Upper lobe of left lung (tissue), 6 donors: ENCODE measurements at places on chromosomes 1 and 21.

DNA sequence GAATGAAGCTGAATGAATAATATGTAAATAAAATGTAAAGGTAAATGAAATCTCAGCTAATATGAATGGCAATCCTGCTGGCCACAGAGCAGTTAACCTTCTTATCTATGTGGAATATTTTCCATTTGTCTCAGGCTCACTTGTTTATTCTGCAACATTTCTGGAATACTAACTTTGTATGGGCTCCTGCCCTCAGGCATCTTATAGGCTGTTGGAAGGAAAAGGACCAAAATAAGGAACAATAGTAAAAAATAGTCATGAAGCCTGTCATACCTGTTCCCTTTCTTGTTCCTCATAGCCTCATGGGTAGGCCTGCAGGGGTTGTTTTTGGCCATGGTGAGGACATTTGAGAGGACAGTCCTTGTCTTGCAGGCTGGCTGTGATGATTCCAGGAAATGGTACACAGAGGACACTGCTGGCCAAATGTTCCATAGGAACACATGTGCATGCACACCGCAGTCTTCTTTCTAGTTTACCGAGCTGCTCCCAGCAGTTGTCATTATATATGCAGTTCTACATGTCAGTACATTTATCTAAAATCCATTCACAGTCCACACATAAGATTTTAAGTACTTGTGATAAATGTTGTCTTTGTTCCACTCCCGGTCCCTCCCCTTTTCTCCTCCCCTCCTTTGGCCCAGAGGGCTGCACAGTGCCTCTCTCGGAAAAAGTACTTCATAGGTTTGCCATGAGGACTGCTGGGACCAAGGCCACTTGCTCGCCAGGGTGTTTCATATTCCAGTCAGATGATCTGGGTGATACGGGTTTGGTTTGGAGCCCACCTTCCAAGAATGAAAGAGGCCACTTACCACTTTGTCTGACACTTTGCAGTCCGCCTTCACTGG lies 15.2 kb upstream of the KCNQ4 start:
- no peak for DNase-seq

- DNase-seq: no peak
Measured at GRCh38 chr1:12435639-12436344, 182.2 kb downstream of the DHRS3 start.

DNA sequence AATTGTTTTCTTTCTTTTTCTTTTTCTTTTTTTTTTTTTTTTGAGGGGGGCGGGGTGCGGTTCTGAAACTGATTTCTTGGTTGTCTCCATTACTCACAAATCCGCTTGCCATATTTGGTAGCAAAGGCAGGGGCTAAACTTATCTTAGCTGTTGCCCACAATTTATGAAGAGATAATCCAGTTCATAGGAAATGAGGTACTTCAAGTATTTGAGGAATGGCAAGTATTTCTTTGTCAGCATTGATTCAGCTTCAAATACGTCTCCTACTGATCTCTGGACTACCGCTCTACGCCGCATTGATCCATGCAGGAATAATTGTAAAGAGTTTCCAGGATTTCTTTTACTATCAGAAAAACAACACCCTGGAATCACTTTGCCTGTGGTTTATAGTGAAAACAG lies 289.2 kb upstream of the DPYD start:
- no peak for DNase-seq

GRCh38 chr1:60874718-60875117 lies 207.6 kb upstream of the NFIA start:
- no peak for DNase-seq

- no peak for DNase-seq
Measured at GRCh38 chr1:45385302-45385701, 45.1 kb upstream of the MUTYH start.

GRCh38 chr1:246748006-246748405 lies 23.8 kb downstream of the SCCPDH start:
- no peak for DNase-seq

- DNase-seq: peak; percentile 23
Measured at GRCh38 chr1:3064901-3065300, 4.1 kb upstream of the PRDM16 start.

- no peak for DNase-seq
Measured at GRCh38 chr1:246782120-246782900, 58.1 kb downstream of the SCCPDH start.

- DNase-seq: peak; percentile 82
Measured at GRCh38 chr1:1130206-1131120, 14.6 kb upstream of the C1orf159 start.

DNA sequence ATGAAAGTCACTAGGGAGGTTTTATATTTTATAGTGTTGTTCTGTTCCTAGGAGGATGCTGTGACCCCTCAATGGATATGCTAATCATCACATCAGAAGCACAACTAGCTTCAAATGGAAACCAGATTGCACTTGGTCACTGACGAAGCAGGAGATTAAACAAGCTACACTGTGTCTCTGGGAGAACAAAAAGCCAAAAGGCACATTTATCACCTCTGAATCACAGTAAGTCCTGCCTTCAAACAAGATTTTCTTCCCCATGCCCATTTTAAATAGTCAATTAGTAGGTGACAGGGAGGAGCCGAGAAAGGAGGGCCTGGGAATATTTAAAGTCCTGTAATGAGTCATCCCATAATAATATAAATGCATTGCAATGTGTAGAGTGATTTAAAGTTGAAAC lies 38.1 kb downstream of the RGS2 start:
- DNase-seq: no peak

- no peak for DNase-seq
Measured at GRCh38 chr1:112143871-112144441, 154.5 kb upstream of the KCND3 start.

DNA sequence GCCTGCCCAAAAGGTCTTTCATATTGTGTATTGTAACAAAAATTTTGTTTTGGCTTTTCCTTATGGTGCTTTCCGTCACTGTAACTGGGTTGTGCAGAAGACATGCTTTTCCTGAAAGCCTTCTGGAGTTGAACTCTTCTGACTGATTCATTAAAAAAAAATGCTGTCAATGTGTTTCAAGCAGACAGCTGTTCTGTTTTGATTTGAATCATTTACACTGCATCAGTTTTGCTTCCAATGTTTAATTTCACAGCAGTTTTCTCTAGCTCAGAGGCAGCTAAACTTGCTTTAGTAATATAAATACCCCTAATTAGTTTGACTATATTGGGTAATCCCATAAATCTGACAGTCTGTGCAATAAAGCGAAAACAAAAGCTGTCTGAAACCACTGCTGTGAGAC lies 7.9 kb downstream of the UTP11 start:
- no peak for DNase-seq

DNA sequence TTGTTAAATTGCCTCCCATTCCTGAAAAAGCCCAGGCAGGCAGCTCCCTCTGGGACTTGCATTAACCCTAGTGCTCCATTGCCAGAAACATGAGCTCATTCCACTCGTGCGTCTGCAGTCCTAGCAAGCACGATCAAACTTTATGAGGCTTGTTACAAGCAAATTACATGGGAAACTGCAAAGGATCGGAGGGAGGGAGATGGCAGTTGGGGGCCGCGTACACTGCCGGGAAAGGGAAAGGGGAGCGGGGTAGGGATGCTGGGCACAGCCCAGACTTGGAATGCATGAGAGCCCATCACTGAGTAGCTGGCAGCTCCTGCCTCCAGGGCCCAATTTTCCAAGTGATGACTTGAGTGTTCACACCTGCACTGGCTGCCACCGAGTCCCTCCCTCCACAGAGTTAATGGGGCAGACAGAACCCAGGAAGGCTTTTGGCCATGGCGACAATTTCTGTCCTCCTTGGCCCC lies 169.9 kb downstream of the BRINP2 start:
- no peak for DNase-seq

GRCh38 chr1:91842563-91842962 lies 43.4 kb downstream of the TGFBR3 start:
- DNase-seq: no peak

DNA sequence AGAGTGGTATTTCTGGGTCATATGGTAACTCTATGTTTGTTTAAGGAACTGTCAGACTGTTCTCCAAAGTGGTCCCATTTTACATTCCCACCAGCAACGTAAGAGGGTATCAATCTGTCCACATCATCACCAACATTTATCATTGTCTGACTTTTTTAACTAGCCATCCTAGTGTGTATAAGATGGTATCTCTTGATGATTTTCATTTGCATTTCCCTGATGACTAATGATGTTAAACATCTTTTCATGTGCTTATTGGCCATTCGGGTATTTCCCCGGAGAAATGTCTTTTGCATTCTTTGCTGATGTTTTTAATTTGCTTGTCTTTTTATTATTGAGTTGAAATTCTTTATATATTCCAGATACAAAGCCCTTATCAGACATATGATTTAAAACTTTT lies 370.1 kb upstream of the NR5A2 start:
- DNase-seq: no peak

DNA sequence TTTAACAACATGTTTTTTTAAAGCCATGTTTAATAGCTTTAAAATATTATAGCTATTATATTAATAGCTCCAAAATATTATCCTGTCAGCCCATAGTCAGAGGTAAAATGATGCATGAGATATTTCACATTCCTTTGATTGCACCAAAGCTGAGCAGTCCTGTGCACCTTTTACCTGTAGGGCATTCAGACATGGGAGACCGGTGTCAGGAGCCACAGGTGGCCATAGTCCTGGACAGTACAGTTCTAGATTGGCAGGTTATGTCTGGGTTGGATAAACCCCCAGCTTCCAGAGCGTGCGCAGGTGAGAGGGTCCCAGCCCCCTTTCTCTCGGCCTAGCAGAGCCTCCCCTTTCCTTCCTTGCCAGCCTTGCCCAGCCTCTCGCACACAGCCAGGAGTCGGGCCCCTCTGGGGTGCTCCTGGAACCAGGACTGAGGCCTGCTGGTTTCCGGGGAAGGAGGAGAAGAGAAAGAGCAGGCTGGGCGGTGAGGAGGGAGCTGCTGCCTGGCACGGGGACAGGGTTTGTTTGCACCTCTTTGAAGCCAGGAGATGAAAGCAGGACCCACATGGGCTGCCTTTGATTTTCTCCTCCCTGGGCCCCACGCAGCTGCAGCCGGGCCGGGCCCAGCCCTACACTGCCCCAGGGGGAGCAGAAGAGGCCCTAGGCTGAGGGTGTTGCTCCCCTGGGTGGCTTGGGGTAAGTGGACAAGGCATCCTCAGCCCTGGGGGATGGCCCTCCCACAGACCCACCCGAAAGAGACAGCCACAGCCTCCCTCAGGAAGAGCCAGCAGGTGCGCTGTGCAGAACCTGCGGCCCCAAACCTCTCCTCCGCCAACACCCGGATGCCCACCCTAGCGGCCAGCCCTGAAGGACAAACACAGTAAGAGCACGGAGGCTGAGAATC lies 75.2 kb upstream of the TARDBP start:
- no peak for DNase-seq
